ENCODE measurements at places on chromosomes 4 and X. TPM values are rescaled to one million over a fixed set of nuclear protein-coding genes. Genes with fewer than 3 reads are reported as not detected.

GRCh38 chr4:154049457-154050181 lies 260.7 kb upstream of the SFRP2 start:
- DNase-seq = no peak

ARAP2 gene
- 49.9 TPM for total RNA-seq

DNA sequence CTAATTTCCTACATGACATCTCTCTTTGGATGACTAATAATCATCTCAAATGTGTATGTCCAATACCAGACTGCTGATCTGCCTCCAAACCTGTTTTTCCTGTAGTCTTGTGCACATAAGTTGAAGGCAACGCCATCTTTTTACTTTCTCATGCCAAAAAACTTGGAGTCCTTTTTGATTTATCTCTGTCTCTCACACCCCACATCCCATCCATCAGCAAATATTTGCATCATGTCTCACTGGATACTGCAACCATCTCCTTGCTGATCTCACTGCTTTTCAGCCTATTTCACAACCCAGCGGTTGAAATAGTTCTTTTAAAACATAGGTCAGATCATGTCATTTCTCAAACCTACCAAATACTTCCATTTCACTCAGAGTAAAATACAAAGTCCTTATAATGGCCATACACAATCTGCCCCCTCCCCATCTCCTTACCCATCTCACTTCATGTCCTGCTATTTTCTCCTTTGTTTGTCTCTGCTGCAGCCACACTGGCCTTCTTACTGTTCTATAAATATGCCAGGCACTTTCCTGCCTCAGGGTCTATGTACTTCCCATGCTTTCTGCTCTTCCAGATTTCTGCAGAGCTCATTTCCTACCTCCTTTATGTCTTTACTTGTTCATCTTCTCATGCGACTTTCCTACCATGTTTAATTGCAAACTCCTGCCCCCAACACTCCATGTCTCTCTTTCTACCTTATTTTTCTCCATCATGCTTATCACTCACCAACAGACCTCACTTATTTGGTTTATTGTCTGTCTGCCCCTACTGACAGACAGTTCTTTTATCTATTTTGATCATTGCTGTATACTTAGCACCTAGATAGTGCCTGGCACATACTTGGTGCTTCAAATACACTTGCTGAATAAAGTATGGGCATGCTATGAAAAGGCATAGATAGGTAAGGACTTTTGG lies 98.8 kb downstream of the ANXA3 start:
- no peak for DNase-seq

GRCh38 chr4:186201535-186202230 lies 10.3 kb downstream of the CYP4V2 start:
- peak; percentile 70 for DNase-seq
